ENCODE measurements at places on chromosomes 1 and 21.

GRCh38 chr1:100037927-100038659 lies 68.3 kb downstream of the SLC35A3 start:
- peak; percentile 88 for DNase-seq

DNA sequence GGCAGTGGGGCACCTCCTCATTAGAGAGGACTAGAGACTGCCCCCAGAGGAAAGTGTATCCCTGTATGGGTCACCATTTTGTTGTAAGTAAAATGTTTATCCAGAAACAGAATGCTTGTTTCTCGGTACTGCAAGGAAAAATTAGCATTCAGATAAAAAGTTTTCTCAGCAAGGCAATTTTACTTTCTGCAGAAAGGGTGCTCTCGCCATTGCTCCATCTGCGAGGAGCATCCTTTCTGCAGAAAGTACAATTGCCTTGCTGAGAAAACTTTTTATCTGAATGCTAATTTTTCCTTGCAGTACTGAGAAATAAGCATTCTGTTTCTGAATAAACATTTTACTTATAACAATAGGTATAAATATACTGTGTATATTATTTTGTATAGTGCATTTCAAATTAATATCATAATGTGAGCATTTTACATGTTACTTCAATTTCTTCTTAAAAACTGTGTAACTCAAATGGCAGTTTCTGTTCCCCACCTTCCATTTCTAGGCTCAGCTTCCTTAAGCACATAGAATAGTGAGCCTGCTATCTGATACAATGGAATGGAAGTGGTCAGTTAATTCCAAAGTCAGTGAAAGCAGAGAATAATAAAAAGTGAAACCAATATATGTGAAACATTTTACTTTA lies 76.5 kb upstream of the DESI2 start:
- no peak for DNase-seq

- DNase-seq, result no peak
Observed at GRCh38 chr1:102758418-102758817, 349.9 kb downstream of the COL11A1 start.

GRCh38 chr1:159201642-159202041 lies 3.0 kb upstream of the ACKR1 start:
- DNase-seq, result no peak

- no peak for DNase-seq
Observed at GRCh38 chr1:222928212-222928611, 113.4 kb downstream of the DISP1 start.

DNA sequence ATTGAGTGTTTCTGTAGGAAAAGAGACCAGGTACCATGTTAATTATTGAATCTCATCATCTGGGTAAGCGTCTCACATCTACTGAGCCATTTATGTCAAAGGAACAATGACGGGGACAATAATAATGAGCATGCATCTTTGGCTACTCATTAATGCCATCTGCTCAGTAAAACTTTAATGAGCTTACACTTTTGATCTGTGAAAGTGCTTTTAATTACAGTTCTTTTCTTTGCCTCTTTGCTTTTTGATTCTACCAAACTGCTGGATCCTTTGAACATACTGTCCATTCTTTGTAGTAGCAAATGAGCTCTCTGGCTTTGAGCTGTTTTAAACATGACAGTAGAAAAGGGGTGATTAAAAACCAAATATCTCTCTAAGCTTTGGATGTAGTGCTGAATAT lies 181.2 kb upstream of the IVNS1ABP start:
- DNase-seq, result no peak

- no peak for DNase-seq
Observed at GRCh38 chr1:100955322-100955721, 59.4 kb downstream of the SLC30A7 start.

DNA sequence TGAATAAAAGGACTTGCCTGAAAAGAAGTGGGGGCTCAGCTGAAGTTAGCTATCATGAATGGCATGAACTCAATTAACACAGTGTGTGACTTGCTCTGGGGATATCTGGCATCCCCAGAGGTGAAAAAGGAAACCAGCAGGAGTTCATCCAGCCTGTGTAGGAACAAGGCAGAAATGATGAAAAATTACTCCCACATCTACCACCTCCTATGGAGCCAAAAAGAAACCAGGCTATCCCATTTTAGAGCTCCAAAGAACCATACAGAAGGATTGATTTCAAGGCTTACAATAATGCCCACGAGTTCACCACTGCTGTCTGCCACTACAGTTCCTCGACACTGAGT lies 25.3 kb downstream of the TP53BP2 start:
- DNase-seq, result no peak

GRCh38 chr1:162094723-162095122 lies 25.2 kb downstream of the NOS1AP start:
- no peak for DNase-seq

DNA sequence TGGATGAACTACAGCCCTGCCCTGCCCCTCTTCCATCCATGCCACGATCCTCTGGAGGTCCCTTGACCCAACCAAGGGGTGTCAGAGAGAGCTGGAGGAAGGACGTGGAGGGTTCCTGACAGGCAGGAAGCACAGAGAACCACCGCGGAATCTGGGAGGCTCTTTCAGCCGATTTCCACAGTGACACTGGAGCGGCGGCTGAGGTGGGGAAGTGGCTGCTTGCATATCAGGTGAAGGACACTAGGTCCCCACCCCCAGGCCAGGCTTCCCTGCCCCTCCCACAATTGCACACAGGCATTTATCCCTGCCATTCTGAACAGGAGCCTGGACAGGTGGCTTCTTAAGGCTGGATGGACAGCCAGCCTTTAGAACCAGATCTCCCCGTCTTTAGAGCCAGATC lies 17.5 kb downstream of the LRRC71 start:
- DNase-seq, result no peak

DNA sequence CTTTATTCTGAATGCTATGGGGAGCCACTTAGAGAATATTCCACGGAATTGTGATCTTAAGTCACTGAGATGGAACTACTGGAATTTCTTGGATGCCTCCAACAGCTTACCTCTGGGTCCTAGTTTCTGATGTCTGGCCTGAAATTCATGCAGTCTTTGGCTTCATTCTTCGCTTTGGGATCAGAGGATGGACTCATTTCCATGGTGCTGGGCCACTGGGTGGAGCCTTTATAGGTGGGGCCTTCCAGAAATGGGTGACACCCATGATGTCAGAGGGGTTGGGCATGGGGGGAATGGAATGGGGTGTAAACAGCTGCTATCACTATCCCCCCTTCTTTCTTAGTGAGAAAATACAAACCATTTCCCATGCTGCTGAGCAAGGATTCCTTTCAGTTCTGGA lies 73.7 kb upstream of the FGGY start:
- no peak for DNase-seq

- DNase-seq, result no peak
Observed at GRCh38 chr21:44395260-44395659, 41.8 kb downstream of the TRPM2 start.

- DNase-seq, result peak; percentile 18
Observed at GRCh38 chr1:199684686-199685273, 342.7 kb upstream of the NR5A2 start.

Data from central memory CD4-positive, alpha-beta T cell (primary cell).